Naive B cell (primary cell): ENCODE measurements at places on chromosomes 11 and 22.

DNA sequence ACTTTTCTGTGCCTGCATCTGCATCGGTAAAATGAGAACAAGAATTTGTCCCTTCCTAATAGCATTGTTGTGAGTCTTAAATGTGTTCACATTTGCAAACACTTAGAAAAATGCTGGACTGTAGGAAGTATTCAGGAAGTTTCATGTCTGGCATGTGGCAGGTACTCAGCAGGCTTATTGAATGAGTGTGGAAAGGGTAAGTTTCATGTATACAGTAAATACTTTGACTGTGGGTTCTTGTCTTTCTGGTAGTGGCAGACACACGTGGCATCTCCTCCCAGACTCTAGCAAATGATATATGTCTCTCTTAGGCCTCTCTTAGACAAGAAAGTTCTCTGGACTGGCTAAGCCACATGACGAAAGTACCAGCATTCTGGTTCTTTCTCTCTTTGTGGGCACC, 179.2 kb downstream of the C11orf91 start:
- no peak for DNase-seq

DNA sequence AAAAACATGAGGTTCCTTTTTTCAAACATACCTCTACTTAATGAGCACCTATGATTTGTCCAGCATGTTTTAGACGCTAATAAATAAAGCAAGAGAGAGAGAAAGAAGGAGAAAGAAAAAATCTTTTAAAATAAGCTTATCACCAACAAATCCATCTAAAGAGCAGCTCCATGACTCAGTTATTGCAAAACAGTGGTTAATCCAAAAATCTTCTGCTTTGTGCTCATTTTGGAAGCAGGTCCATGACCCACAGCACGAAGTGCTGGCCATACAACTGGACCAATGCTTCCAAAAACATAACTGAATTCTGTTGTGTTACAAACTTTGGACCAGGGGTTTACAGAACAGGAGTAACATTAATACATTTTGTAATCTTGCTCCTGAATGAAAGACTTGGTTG, 696.6 kb downstream of the KCNA4 start:
- no peak for DNase-seq

GRCh38 chr22:39021552-39022250, 774 bp downstream of the APOBEC3D start:
- no peak for DNase-seq

DNA sequence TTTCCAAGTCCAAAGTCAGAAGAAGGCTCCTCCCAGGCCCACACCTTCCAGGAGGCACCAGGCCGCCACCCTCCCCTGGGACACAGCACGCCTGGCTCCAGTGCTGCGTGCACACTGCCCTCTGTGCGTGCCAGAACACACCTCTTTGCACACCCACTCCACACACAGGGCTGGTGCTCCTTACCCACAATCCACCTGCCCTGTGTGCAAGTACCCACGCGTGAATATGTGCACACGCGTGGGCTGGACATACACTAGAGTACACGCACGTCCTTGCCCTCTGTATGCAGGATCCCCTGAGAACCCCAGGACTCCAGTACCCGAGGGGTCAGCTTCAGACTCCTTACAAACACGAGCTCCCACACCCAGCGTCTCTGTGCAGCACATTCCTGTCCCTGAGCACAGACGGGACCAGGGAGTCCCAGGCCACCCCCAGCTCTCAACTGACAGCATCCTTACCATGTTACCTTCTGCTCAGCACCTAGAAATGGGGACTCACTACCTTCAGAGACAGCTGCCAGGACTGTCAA, 2.8 kb downstream of the DUSP8 start:
- no peak for DNase-seq

- DNase-seq: no peak
Measured at GRCh38 chr11:13224324-13224723, 53.3 kb upstream of the BMAL1 start.

- DNase-seq: no peak
Measured at GRCh38 chr11:133842730-133843129, 2.6 kb downstream of the SPATA19 start.

- no peak for DNase-seq
Measured at GRCh38 chr11:124415356-124415923, 9.2 kb downstream of the OR8B4 start.

GRCh38 chr22:40567106-40567505, 69.4 kb downstream of the MRTFA start:
- no peak for DNase-seq

- no peak for DNase-seq
Measured at GRCh38 chr11:130156108-130157022, 3.2 kb upstream of the ST14 start.

DNA sequence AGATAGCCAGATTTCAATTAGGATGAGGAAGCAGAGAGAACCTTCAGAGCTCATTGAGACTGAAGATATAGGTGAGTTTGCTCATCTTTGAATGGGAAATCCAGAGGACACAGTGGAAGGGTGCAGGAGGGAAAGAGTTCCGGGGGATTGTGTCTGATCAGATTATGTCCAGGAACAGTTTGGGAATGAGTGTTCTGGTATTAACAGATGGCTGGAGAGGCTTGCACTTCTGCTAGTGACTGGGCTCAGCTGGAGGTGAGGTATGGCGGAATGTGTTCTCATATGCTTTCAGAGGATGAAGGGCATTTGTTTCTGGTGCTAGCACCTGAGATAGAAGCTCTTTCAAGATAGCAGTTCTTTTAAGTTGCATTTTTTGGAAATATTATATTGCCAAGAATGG, 27.6 kb downstream of the ALKBH3 start:
- DNase-seq: no peak

DNA sequence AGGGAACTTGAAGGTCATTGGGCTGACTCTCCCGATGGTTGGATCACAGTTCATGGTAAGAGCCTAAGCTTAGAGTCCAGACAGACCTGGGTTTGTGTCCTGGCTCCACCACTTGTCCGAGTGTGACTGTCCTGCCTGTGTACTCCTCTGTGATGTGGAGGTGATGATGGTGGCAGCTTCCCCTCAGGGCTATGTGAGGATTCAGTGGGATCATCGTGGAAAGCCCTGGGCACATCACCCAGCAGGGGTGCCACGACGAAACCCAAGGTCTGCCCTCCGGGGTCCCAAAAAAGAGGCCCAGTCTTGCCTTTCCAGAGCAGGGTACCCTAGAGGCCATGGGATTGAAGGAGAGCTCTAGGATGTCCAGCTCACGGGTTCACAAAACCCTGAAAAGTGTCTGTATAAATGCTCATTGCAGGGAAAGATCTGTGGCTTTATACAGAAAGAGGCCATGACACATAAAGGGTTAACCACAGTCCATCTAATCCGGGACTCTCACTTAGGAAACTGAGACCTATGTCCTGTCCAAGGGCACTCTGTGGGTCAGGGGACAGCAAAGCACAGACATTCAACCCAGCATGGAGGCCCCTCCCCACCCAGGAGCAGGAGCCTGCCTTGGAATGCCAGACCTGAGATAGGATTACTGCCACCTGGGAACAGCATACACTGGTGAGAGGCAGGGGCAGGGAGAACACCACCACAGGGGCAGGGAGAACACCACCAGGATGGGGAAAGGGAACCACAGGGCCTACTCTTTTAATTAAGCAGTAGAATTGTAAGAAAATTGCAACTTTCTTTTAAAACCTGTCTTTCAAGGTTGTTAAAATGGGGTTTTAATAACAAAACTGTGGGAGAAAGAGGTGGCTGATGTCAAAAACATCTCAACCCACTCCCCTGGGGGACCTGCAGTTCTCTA, 51.3 kb downstream of the IGLL5 start:
- no peak for DNase-seq

DNA sequence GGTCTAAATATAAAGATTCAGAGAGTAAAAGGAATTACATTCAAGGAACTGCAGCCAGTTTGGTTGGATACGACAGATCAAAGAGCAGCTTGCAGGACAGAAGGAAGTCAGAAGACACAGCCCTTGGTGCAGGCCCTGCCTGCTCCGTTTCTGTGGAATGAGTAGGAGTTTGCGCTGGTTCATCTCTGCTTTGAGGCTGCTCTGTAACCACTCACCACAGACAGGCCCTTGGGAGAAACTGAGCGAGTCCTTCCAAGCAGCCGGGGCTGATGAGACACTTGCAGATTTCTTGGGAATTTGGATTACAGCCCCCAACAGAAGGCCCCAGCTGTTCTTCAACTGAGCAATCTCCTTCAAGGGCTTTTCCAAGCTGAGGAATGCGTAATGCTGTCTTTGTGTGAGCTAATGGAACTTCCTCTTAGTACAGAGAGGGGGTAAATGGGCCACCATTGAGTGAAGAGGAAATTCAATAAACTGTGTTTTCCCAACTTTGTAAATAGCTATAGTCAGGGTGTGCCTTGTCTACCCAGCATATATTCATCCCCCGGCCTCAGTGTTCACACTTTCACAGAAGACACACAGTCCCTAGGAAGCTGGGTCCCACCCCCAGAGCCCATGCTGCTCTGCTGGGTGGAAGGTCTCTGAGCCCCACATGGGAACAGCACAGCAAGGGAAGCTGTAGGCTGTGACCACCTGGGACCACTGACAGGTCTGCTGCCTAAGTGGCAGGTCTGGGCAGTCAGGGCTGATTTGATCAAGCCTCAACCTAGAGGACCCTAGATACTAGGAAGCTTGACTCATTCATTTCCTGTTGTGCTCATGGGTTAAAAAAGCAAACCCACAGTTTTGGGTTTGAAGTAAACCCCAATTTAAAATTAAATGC, 16.6 kb downstream of the IL10RA start:
- DNase-seq: no peak

- DNase-seq: no peak
Measured at GRCh38 chr11:94539420-94539819, 4.3 kb upstream of the FUT4 start.

GRCh38 chr11:70805243-70805642, 406.9 kb downstream of the CTTN start:
- DNase-seq: no peak

- no peak for DNase-seq
Measured at GRCh38 chr11:74025467-74026166, 16.7 kb upstream of the UCP3 start.

GRCh38 chr22:42635531-42635930, 4.9 kb downstream of the ATP5MGL start:
- DNase-seq: no peak

DNA sequence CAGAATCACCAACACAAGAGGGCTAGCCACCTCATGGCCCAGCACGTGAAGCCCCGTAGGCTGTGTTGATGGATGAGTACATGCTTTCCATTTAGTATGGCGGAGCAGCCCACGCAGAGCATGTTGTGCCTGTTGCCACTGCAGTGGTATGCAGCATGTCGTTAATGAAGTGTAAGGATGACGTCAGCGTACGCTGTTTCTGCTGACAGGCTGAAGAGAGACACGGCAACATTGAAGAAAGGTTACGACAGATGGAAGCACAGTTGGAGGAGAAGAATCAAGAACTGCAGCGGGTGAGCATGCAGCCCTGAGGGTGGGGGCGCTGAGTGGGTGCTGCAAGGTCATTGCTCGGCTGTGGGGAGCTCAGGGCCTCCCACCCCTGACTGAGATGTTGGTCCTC, 62.8 kb downstream of the PPFIA1 start:
- no peak for DNase-seq

DNA sequence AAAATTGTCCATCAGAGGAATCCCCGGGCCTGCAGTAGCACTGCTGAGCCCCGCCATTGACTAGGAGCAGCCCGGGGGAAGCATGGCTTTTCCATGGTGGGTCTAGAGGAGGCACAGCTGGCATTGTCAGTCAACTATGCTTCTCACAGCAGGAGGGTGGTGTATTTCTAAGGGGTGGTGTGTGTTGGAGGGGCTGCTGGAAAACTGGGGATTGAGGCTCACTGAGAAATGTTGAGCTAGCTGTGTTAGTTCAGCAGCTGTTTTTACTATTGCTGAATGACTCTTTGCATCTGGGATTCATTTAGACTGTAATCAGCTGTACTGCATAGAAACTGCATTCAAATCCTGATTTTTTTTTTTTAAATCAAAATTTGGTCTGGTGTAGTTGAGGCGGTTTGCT, 5.6 kb downstream of the DDX10 start:
- DNase-seq: no peak

- no peak for DNase-seq
Measured at GRCh38 chr22:44449683-44450425, 48.2 kb downstream of the RTL6 start.

GRCh38 chr11:78957476-78958245, 383.0 kb upstream of the NARS2 start:
- no peak for DNase-seq

GRCh38 chr11:113540416-113541330, 65.5 kb upstream of the DRD2 start:
- no peak for DNase-seq

- DNase-seq: no peak
Measured at GRCh38 chr22:33440756-33441155, 382.6 kb upstream of the SYN3 start.

DNA sequence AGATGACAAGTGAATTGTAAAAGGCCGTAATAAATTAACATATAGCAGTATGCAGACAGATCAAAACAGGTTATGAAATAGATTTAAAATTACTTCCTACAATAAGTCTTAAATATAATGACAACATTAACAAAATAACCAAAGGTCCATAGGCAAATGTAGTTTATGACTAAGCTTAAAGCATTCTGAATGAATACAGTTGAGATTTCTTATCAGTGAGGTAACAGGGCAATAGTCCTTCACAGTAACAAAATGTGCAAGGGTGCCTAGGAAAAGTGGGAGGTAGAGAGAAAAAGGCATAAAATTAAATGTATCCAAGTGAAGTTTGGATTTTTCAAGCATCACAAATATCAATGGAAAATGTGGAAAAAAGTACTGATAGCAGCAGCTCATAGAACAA, 20.9 kb upstream of the P4HA3 start:
- no peak for DNase-seq

- DNase-seq: no peak
Measured at GRCh38 chr11:56637500-56637899, 4.7 kb downstream of the OR5AP2 start.

DNA sequence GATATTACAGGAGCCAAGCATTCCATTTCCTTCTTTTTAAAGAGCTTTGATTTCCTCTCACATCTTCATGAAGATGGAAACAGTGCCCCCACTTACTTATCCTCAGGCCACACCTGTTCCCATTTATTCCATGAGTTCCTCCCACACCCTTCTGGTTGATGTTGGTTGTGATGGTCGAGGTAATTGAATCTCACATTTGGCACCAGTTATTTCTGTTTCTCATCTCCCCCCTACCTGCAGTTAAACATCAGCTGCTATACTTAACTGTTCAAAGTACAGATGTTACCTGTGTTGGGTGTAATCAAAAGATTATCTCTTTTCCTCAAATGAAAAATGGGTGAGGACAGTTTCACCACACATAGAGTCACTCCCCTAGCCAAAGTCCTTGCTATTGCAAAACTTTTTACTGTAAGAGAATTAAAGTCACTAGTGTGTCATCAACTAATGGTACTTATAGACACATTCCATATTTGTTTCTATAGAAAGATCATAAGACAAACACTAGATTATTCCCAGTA, 1.9 kb downstream of the TMEM45B start:
- no peak for DNase-seq

- DNase-seq: no peak
Measured at GRCh38 chr11:2921742-2922493, 7.3 kb downstream of the PHLDA2 start.
